ENCODE measurements at places on chromosomes 1 and 21. TPM values are rescaled to one million over a fixed set of nuclear protein-coding genes. Genes with fewer than 3 reads are reported as not detected.

GRCh38 chr1:79568411-79568810 lies 561.9 kb upstream of the ADGRL4 start:
- no peak for DNase-seq

- DNase-seq: peak; percentile 40
Measured at GRCh38 chr1:9573723-9574122, 15.0 kb upstream of the TMEM201 start.

GRCh38 chr1:227315629-227316346 lies 2.5 kb downstream of the CDC42BPA start:
- peak; percentile 83 for DNase-seq

DNA sequence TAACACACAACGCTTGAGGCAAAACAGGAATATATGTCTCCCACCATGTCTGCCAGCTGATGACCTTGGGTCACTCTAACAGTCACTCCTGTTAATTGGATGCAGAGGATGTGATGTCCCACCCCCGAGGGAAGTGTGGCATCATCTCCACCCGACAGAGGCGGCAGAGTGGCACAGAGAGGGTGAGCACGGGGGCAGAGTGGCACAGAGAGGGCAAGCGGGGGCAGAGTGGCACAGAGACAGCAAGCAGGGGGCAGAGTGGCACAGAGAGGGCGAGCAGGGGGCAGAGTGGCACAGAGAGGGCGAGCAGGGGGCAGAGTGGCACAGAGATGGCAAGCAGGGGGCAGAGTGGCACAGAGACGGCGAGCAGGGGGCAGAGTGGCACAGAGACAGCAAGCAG lies 44.3 kb downstream of the DISP3 start:
- DNase-seq: no peak

DNA sequence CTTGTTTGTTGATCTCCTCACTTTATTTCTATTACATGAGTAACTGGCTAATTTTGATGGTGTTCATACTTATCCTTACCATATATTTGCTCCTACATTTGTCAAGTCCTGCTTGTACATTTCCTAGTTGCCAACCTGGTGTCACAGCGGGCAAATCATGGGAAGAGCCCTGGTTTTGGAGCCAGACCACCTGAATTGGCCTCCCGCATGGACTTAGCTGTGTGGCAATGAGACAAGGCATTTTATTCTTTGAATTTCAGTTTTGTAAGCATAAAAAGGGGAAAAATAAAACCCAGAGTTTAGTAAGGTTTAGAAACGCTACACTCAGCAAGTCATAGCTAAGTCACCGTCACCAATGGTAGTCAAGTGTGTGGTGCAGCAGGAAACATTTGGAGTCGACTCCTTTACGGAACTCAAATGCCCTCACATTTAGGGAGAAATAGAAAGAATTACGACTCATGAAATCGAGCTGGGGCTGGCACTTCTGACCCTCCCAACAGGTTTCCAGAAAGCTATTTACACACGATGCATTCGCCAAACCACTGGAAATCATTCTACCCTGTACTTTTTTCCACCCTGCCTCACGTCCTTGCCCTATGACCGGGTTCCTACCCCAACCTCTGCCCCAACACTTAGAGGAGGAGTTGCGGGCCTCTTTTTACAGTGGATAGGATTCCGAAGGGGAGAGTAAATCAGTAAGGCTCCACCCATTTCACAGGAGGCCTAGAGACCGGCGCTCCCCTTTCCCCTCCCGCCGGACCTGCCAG lies 492 bp upstream of the PGM1 start:
- no peak for DNase-seq

CCDC27 gene
- not detected for total RNA-seq

DNA sequence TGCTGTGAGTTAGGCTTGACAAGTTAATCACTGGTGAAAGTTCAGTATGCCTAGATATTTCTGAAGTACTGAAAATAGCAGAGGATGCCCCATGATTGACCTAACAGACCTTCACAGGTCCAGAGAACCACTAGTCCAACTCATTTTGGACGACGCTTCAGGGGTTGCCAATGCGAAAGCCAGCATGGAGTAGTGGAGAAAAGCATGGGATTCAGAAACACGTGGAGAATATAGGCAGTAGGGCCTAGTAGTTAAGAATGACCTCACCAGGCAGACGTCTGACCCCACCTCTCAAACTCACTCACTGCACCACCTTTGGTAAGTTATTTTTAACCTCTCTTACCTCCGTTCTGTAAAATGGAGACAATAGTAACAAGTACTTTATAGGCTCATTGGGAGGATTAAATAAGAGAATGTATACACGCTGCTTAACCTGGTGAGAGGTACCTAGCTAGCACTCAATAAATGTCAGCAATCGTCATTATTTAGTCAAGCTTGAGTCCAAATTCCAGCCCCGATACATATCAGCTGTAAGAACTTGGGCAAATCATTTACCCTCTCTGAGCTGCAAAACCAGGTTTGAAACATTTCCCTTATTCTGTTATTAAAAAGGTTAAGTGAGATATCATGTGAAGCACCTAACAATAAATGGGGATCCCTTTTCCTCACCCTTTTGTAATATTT lies 13.2 kb downstream of the PLPP3 start:
- no peak for DNase-seq

- no peak for DNase-seq
Measured at GRCh38 chr1:77659879-77660593, 22.4 kb downstream of the ZZZ3 start.
